CD4-positive, alpha-beta T cell treated with Interleukin-6 for 4 hours (primary cell): ENCODE measurements at places on chromosomes 4 and X.

DNA sequence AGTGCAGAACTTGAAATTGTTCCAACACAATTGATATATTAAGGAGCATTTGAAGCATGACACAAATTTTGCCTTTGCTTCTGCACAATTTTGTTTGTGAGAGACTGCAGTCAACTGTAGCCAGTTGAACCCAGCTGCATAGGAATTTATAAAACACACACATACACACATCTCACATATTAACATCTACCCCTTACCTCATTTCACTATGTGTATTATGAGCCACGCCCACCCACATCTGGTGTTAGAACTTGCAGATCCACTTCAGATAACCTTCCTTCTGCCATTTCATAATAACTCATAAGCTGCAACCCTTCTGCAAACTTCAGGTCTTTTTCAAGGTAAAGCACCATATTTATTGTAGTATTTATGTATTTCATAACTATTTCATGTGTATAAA is 188.1 kb upstream of the WDFY3 start:
- no peak for DNase-seq

DNA sequence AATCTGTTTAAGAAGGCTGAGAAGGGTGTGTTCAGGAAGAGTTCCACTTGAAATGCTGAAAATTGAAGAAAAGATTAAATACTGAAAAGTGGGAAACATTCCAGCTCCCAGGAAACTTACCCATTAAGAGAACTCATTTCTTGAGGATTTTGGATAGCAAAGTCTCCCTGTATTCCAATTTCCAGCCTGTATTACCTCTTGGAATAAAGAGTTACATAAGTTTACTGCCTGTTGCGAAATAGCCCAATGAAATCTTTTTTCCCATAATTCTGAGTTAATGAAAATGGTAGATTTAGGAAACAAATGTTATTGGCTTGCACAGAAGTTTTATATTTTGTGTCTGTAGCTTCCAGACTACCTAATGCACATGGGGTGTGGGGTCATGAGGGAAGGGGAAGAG is 12.0 kb downstream of the NHSL2 start:
- no peak for DNase-seq

DNA sequence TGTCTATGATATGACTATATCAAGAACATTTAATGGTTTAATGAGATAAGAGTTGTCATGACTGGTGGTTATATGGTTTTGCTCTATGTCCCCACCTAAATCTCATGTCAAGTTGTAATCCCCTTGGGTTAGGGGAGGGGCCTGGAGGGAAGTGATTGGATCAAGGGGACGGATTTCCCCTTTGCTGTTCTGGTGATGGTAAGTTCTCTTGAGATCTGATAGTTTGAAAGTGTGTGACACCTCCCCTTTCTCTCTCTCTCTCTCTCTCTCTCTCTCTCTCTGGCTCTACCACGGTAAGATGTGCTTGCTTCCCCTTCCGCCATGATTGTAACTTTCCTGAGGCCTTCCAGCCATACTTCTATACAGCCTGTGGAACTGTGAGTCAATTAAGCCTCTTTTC is 803.4 kb downstream of the TRIML1 start:
- DNase-seq, result no peak

DNA sequence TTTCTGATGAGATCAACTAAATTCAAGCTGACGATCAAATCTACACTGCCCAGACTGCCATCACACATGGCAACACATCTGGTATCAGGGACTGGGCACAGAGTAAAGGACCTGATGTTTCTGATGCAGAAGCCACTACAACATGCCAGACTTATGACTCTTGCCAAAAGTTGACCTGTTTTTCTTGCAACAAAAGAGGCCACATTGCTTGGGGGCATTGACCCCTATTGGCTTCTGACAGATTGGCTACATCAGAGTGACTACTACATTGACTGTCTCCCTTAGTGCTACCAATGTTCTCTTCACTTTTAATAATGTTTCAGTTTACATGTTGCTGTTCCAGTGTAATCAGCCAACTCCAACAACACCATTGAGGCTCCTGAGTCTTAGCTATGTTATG is 15.3 kb upstream of the SMIM10 start:
- no peak for DNase-seq

DNA sequence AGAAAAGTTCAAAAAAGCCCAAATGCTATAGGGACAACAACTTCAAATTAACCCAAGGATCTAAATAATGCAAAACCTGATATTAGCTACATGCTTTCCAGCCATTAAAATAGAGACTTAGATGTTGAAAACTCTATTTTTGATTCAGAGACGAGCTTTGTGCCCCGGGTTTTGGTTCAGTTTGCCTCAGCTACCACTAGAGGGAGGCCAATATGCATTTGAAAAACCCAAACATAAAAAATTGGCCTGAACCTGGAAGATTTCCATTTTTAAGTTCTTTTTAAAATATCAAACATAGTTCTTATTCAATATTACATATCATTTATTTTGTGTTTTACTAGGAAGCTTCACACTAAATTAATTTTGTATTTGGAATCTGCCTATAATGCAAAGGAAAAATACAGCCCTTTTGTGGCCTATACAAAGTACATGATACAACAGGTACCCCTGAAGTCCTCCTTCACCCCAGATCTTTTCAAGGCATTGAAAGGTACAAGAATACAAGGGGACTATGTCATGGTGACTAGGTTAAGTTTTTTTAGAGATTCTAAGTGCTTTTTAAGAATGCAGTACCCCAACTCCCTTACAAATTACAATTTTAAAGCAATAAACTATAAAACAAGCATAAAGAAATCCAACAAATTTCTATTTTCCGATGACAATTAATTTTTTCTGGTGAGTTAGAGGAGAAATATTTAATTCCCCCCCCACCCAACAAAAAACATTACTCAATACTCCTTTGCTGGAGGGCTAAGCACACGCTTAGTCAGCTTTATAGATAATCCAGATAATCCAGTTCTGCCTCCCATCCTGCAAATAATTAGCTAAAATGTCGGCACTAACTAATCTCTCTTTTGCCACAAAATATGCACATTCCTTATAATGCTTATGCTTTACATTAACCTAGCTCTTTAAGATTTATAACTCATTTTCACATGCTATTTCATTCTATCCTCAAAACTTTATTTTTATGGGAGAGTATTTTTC is 97.7 kb upstream of the PTPN13 start:
- DNase-seq, result peak; percentile 19

- DNase-seq, result no peak
These were observed 372.9 kb upstream of the TENM3 start for GRCh38 chr4:181870326-181870725.

GRCh38 chr4:174564529-174564928 is 42.2 kb upstream of the HPGD start:
- no peak for DNase-seq

GRCh38 chr4:112633477-112634235 is 3.1 kb downstream of the ZGRF1 start:
- DNase-seq, result peak; percentile 4

DNA sequence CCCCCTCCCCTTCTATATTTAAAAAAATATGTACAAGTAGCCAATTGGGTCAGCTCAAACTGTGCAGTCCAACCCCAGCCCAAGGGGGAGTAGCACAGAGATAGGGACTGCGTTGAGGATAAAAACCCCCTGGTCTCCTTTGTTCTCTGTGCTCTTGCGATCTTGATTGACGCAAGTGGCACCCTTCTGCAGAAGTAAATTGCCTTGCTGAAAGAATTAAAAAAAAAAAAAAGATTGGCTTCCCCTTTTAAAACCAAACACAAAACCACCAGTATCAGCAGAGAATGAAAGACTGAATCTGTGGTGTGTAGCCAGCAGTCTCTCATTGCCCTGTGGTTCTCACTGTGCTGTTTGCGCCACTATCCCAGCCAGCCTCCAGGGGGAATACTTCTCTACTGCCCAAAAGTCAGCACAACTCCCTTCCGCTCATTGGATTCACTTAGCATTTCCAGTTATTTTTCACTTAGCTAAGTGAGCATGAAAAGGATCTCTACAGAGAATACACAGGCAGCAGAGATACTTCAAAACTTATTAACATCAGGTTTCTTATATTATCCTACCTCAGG is 29.7 kb downstream of the MANBA start:
- no peak for DNase-seq

- no peak for DNase-seq
These were observed 8.5 kb upstream of the MPP1 start for GRCh38 chrX:154813801-154814200.

GRCh38 chr4:6596948-6597347 is 22.0 kb downstream of the MAN2B2 start:
- no peak for DNase-seq

GRCh38 chr4:35562861-35563260 is 681.5 kb downstream of the ARAP2 start:
- DNase-seq, result no peak

DNA sequence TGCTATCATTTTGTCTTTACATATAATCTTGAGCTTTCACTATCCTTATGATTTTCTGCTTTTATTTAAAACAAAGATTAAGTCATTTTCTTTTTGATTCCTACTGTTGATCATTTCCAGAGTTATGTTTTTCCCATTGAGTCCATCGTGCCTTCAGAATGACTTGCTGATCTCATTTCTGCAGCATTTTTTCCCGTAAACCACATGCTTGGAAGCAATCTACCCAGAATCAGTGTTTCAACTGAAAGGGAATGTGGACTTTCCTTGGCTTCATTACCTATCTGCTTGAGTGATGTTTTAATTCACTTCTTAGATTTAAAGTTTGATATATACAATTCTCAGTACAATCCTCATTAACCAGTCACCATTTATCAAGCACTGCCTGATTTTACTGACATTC is 192.4 kb upstream of the FSTL5 start:
- DNase-seq, result no peak

- DNase-seq, result no peak
These were observed 1.7 kb upstream of the ZFP42 start for GRCh38 chr4:187993827-187994226.

GRCh38 chr4:114396808-114397207 is 201.8 kb upstream of the UGT8 start:
- DNase-seq, result no peak

DNA sequence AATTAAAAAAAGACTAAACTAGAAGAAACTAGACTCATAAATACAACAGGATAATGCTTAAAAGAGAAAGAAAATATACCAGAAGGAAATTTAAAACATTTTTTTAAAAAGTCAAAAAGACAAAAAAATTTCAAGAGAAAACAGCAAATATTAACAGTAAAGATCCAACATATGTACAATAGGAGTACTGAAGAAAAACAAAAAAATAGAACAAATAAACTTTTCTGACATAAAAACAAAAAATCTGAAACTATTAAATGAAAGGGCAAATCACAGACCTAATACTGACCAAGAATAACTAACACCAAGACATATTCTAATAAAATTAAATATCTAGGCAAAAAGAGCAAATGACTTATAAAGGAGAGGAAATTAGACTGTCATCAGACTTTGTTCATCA is 11.5 kb downstream of the DNAJB14 start:
- no peak for DNase-seq

DNA sequence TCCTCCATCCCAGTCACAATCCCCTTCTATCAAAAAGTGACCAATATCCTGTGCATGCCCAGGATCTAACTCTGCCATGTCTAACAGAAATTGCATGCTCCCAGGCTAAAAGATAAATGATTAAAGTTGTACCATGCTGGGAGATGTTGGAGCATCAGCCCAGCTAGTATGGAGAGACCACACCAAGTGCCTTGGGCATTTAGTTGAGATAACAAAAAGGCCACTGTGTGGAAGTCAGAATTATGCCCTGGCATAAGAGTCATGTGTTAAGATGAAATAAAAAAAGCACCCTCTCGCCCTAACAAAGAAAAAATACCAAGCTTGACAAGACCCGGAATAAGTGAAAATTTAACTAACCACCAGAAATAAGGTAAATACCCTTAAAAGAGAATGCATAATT is 155.9 kb upstream of the CENPE start:
- no peak for DNase-seq

DNA sequence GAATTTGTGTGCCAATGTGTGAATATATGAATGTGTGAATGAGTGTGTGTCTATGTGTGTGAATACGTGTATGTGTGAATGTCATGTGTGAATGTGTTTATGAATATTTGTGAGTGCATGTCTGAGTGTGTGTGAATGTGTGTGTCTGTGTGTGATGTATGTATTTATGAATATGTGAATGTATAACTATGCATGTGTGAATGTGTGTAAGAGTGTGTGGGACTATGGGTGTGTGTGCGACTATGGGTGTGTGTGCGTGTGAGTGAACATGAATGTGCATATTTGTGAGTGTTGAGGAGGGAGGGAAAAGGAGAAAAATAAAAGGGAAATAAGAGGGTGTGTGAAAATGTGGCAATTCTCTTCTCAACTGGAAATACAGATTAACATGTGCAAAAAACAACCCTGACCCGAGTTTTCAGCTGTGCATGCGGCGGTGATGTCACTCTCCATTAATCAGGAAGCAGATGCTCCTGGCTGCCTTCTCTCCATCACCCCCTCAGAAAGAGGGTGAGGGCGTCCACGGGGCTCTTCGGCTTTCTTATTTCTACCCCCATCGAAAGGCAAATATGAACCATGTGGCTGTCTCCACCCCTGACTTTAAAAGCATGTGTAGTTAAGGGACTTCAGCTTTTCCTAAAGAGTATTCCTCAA is 219.8 kb downstream of the MAML3 start:
- DNase-seq, result no peak

- DNase-seq, result no peak
These were observed 6.2 kb downstream of the BRWD3 start for GRCh38 chrX:80803495-80803894.

DNA sequence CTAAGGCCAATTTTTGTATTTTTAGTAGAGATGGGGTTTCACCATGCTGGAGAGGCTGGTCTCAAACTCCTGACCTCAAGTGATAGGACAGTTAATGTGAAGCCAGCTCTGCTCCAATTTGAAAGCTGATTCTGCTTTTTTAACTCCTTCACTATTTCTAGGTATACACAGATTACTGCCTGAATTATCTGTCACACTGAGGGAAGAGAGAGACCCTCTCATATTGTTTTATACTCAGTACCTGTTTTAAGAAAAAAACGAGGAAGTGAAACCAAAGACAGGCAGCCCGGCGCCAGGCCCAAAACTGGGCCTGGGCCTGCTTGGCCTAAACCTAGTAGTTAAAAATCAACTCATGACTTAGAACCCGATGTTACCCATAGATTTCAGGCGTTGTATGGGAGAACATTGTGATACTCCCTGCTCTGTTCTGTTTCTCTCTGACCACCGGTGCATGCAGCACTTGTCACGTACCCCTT is 1601.5 kb upstream of the PCDH10 start:
- DNase-seq, result no peak
